ENCODE measurements at places on chromosomes 12 and 14.

DNA sequence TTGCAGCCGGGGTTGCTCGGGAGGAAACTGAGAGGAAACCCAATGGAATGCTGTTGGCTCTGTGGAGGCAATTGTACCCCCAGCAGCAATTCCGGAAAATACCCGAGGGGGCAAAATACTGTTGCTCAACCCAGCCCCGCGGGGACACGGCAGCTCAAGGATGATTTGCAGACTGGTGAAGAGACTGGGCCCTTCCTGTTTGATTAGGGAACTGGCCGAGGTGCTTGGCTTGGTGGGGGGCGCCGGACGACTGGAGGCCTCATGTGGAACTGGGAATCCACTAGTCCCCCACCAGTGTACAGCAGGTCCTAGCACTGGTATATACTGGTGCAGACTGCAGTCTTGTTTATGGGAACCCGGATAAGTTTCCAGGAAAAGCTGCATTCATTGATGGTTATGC, 10.3 kb upstream of the RNASE12 start:
- DNase-seq: no peak

DNA sequence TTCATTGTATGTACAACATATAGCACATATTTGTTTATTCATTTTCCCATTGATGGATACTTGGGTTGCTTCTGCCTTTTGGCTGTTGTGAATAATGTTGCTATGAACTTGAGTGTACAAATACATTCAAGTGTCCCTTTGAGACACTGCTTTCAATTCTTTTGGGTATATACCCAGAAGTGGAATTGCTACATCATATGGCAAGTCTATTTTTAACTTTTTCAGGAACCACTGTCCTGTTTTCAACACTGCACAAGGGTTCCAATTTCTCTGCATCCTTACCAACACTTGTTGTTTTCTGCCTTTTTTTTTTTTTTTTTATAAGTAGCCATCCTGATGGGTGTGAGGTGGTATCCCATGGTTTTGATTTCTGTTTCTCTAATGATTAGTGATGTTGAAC, 15.9 kb downstream of the RBMS2 start:
- no peak for DNase-seq

DNA sequence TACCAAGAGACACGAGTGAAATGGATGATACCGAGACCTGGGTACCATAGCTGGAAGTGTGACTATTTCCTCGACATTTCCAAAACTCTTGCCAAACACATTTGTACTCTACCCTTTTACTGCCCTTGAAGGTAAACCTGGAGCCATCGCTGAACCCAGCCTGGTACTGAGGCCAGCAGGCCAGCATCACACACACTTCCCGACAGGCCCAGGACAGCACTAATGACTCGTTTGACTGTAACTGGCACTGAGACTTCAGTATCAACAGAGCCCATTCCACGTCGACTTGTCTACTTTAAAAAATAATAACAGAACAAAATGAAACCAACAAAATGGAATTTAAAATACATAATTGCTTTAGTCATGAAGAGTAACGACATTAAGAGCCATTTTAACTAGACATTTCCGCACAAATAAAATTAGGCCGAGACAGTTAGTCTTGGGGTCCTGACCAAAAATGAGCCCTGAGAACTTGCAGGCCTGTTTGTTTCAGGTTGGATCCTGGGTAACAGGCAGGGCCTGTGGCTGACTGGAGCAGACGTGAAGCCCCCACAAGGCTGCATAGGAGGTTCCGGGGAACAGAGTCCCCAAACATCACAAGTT, 94.3 kb downstream of the RIMBP2 start:
- DNase-seq: no peak

- no peak for DNase-seq
Measured at GRCh38 chr14:57495416-57495815, 1.8 kb upstream of the CCDC198 start.

DNA sequence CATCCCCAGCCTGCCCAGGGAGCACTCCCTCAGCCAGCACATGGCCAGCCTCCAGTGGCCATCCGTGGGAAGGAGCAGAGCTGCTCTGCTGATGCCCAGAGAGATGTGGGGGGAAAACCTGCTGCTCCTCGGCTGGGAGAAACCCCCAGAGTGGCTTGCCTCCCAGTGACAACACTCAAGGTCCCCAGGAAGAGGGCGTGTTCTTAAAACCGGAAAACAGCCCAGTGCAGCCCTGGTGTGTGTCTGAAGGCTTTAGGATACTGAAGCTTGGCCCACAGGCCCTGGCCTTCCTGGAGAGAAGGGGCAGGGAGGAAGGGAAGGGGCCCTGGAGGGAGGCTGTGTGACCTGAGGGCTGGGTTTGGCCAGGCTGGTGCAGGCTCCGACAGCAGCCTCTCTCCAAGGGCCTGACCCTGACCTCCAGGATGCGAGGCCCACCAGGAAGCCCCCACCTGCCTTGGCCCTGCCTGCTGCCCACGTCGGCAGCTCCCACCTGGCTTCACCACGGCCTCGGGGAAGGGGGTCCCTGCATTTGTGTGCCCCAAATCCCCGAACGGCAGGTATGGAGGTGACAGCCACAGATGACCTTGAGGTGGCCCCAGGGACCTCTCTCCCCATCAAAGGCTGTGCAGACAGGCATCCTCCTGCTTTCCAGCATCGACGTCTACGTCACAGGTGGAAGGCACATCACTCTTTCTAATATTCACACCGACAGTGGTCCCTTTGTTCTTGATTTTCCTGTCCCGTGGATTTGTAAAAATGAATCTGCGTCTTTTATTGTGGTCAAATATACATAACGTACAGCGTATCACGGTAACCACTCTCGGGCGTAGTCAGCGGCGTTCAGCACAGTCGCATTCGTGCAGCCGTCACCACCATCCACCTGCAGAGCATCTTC, 190.0 kb upstream of the C14orf180 start:
- DNase-seq: no peak

DNA sequence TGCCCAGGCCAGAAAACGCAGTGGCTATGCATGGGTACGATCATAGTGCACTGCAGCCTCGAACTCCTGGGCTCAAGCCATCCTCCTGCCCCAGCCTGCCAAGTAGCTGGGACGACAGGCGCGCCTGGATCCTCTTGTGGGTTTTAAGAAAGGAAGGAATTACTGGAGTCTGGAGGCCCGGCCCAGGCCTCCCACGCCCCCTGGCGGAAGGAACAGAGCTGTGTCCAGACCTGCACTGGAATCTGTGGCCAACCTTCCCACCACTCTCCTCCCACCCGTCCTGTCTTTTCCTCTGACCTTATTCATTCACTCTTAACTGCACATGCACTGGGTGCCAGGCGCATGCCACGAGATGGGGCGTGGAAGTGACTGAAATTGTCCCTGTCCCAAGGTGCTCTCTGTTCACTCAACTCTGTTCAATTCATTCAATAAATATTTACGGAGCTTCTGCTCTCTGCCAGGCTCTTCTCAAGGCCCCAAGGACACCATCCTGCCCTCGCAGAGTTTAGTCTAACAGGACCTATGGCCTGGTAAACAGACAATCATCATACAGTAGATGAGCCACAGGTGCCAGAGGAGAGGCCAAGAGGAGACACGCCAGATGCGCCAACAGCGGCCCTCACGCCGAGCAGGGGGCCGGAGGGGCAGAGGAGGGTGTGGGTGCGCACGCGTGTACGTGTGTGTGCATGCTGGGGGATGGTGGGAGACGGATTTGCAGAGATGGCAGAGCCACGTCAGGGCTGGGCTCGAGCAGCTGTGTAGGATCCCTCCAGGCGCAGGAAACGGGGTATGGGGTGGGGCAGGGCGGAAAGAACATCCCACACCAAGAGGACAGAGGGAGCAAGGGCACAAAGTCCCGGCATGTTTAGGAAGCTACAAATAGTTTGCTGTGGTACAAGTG, 13.7 kb upstream of the TMEM106C start:
- no peak for DNase-seq

GRCh38 chr12:388012-388411, 1.1 kb downstream of the KDM5A start:
- no peak for DNase-seq

GRCh38 chr12:75183967-75184366, 25.7 kb downstream of the KCNC2 start:
- DNase-seq: no peak

DNA sequence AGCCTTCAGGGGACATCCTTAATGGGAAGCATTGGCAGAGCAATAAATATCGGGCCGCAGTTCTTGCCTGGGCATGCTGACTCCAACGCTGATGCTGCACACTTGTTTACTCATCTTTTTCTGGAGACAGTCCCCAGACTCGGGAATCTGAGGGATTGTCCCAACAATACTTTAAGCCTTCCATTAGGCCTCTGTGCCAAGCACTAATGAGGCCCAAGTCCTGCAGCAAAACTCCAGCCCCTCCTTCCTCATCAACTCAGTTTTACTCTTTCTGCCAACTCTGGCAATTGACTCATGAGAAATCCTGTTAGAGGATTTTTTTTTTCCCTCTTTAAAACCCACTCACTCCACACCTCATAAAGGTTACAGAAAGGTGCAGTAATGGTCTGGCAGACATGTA, 233.4 kb upstream of the PELI2 start:
- DNase-seq: no peak

DNA sequence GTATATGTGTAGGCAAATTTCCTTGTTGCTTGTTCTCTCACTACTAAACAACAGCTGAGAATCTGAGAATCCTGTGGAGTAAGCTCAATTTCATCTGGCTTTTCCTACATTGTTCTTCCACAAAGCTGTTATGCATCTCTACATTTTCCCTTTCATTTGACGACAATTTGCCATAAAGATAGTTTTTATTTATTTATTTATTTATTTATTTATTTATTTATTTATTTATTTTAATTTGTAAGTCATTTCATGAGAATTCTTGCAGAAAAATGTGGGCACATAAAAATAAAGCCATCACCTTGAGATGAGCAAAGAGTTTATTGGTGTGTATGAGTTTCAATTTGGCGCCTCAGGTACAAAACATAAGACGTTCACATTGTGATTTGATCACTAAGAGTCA, 545.9 kb upstream of the SEL1L start:
- DNase-seq: no peak

- no peak for DNase-seq
Measured at GRCh38 chr12:54229624-54230212, 40.9 kb upstream of the SMUG1 start.

DNA sequence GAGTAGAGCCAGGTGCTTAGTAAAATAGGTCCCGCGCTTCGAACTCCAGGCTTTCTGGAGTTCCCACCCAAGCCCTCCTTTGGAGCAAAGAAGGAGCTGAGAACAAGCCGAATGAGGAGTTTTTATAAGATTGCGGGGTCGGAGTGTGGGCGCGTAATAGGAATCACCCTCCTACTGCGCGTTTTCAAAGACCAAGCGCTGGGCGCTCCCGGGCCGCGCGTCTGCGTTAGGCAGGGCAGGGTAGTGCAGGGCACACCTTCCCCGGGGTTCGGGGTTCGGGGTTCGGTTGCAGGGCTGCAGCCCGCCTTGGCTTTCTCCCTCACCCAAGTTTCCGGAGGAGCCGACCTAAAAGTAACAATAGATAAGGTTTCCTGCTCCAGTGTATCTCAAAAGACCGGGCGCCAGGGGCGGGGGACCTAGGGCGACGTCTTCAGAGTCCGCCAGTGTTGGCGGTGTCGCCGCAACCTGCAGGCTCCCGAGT, 3.6 kb downstream of the SSTR1 start:
- no peak for DNase-seq

DNA sequence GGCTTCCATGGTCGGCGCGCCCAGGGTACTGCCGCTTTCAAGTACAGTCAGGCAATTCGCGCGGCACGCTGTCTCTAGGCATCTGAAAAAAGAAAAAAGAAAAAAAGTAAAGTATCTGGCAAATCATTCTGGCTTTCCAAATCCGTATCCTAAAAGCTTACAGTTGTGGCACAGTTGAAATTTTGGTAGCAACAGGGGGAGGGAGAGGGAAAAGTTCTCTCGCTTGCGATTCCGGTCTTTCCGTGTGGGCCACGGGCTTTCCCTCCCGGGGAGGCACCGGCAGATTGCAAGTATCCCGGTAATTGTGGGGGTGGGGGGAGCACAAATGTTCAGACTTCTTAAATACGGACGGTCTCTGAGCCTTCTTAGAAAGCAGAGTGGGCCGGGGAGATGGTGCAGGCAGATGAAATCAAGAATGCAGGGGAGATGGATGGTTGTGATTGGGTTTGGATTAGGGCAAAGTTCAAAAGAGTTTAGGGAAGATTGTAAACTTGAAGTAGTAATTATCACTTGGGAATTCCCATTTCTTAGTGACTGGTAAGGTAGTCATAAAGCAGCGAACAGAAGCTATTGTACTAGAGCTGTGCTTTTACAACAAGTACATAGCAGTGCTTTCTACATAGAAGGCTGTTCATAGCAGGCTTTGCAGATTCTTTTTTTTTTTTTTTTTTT, 1.2 kb downstream of the SOCS2 start:
- DNase-seq: no peak

GRCh38 chr12:56941299-56942017, 7.2 kb upstream of the SDR9C7 start:
- DNase-seq: no peak

GRCh38 chr14:101726295-101726953, 35.1 kb upstream of the PPP2R5C start:
- DNase-seq: no peak

- DNase-seq: no peak
Measured at GRCh38 chr12:19941096-19941495, 427.2 kb upstream of the PDE3A start.

DNA sequence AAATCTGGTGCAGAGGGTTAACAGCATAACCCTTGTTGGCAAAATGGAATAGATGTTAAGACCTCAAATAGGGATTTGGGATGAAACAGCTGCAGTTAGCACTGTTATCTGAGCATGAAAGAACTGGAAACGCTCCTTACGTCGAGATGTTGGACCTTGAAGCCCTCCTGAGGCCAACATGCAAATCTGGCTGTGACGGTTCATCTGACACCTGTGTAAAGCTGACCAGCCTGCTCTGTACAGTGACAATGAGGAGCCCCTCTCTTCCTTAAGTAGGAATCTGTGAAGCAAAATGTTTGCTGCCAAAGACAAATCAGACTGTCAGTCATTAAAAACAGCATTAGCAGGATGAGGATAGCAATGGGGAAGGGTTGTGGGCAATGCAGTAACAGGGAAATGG, 36.5 kb downstream of the PAPLN start:
- no peak for DNase-seq

DNA sequence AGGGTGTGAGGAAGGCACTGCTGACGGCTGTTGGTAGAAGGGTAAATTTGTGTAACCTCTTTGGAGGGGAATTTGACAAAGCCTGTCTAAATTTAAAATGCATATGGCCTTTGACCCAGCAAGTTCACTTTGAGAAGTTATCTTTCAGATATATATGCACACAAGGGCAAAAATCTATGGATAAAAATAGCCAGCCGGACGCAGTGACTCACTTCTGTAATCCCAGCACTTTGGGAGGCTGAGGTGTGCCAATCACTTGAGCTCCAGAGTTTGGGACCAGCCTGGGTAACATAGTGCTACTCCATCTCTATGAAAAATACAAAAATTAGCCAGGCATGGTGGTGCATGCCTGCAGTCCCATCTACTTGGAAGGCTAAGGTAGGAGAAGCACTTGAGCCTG, 13.4 kb downstream of the UBC start:
- DNase-seq: no peak

All from activated T-helper 1 cell treated with Interleukin-2 at 50 U/mL for 16 hours (primary cell).